ENCODE measurements at places on chromosomes 5 and 9.

GRCh38 chr5:41636605-41637004, 126.2 kb upstream of the PLCXD3 start:
- DNase-seq: no peak

- no peak for DNase-seq
Measured at GRCh38 chr9:131704141-131704983, 35.5 kb downstream of the RAPGEF1 start.

- no peak for DNase-seq
Measured at GRCh38 chr9:81964218-81965171, 21.2 kb downstream of the SPATA31D3 start.

DNA sequence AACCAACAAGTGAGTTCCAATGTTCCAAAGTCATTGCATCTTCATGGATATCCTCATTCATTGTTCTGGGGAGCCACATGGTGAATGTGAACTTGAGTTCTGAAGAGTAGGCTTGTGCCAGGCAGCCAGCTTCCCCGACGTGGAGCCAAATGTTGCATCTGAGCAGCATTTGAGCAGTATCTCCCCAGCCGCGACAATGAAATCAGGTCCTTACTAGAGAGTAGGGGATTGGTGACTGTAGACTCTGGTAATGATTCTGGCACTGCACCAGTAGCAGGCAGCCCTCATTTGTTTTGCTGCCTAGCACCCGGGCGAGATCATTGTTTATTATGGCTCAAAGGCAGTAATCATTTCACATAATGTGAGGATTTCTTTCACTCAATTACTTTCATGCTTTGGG, 451.4 kb upstream of the C9orf72 start:
- DNase-seq: no peak

- peak; percentile 88 for DNase-seq
Measured at GRCh38 chr9:84668196-84669012, 1.1 kb upstream of the NTRK2 start.

DNA sequence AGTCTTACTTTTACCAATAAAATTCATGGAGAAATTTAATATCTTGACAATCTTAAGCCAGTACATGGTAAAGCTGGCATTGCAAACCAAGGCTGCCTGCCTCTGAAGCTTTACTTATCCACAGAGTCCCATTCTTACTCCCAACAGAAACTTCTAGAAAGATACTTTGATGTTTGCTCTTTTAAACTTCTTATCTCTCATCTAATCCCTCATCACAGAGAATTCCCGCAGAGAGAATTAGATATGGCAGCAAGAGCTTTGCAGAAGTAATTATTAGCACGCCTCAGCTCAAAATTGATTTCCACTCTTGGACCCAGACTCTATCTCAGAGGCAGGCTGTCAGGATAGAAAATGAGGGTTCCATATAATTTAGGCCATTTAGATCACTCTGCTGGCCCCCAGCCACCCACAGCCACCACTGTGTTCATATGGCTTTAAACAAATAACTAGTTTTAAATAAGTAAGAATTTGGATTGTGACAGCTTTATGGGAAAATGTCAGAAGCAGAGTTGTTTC, 37.9 kb upstream of the GAS1 start:
- DNase-seq: no peak

DNA sequence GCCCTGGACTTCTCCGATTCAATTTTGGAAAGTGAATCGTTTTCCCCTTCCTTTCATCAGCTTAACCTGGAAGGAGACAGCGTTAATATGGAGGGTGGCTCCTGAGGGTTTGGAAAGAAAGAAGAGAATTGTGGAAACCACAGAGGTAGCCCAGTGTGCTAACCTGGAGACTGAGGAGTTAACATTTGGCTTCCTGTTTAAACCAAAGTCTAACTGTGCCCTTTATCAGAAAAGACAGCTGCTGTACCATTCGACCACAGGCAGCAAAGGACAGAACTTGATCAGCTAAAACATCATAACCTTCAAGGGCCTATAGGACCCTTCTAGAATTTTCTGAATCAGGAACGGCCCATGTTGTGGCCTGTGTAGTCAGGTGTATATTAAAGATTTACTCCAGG, 735 bp downstream of the IDNK start:
- no peak for DNase-seq

- DNase-seq: no peak
Measured at GRCh38 chr5:141877356-141878185, 639 bp downstream of the PCDH1 start.

DNA sequence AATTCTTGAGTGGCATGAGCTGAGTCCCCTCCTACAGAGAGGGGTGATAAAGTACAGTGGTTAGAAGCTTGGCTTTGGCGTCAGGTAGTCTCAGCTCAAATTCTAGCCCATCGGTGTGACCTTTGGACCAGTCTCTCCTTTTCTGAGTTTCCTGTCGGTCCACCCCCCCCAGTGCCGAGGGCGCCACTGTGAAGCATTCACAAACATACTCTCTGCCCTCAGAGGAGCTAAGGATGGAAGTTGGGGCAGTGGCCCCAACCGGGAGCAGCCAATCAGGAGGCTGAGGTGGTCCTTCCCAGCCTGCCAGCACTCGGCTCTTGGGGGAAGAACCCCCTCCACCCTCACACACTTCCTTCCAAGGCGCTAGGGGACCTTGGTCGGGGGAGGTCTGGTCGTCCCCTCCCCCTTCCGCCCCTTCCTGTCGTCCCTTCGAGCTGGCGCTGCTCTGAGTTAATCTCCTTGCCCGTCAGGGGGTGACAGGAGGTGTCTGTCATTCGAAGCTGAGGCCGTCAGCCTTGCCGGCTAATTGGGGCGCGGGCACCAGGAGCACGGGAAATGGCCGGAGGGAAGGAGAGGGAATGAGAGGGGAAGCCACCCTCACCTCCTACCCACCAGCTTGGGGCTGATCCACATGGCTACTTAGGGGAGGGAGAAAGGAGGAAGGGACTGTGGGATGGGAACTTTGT, 53.0 kb downstream of the CXXC5 start:
- no peak for DNase-seq

DNA sequence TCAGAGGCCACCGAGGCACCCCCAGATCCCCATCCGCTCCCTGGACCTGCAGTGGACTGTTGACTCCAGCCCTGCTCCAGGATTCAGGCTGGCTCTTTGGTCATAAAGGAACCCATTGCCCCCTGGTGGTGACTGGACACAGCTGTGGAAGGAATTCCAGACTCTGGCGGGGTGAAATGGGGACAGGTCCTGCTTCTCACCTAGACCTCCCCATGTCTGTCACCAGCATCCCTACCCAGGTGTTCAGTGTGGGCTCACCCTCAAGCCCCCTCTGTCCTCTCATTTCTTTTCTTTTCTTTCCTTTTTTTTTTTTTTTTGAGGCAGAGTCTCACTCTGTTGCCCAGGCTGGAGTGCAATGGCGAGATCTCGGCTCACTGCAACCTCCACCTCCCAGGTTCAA, 25.5 kb upstream of the STXBP1 start:
- DNase-seq: peak; percentile 79

GRCh38 chr5:151222790-151223446, 974 bp downstream of the CCDC69 start:
- no peak for DNase-seq

GRCh38 chr9:113516840-113517577, 53.5 kb downstream of the RGS3 start:
- DNase-seq: no peak

DNA sequence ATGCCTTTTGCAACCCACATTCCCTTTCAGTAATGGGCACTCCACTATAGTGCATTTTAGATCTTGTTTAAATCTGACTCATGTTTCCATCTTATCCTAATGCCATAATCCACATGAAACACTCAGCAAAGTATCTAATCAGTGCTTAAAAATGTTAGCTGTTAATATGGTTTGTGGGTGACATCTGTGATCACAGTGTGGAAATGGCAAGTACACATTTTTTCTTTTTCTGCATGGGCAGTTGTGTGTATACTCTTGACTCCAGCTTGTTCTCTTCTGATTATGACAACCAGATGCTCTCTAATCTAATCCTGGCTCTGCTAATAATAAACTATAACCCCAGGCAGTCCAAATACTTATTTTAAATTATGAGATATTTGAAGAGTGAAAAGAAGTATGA, 103.3 kb downstream of the EDIL3 start:
- no peak for DNase-seq

DNA sequence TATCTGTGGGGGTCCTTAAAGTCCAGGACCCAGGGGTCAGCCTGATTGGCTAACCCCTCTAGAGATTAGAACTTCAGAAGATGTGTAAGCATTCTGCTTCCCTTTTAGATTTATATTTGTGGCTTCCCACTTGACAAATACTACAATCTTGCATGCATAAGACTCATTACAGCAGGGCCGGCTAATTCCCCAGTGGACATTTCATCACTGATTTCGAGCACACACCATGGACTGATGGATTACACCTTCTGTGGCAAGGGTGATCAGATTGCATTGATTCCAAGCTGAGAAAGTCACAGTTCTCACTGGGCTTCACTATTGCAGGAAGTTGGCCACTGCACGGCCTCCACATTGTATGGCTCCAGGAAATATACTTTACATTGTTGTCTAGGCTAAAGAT, 65.8 kb upstream of the DAPK1 start:
- no peak for DNase-seq

DNA sequence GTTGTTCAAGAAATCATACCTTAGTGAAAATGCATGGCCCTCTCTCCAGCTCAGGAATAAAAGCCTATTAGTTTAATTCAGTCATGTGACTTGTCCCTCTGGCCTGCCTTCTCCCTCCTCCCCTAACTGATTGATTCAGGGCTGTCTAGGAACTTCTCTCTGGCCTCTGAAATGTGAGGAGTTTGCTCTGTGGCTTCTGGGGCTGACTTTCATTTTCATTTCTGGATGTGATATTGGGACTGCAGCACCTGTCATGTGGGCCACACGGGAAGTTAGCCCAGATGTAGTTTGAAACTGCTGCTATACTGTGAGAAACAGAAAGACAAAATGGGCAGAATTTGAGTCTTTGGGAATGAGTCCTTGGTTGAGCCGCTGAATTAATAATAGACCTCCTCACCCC, 44.8 kb downstream of the PARP8 start:
- DNase-seq: no peak

- no peak for DNase-seq
Measured at GRCh38 chr9:136328011-136328621, 777 bp downstream of the GPSM1 start.

GRCh38 chr9:89342213-89342612, 23.9 kb downstream of the SECISBP2 start:
- DNase-seq: no peak

DNA sequence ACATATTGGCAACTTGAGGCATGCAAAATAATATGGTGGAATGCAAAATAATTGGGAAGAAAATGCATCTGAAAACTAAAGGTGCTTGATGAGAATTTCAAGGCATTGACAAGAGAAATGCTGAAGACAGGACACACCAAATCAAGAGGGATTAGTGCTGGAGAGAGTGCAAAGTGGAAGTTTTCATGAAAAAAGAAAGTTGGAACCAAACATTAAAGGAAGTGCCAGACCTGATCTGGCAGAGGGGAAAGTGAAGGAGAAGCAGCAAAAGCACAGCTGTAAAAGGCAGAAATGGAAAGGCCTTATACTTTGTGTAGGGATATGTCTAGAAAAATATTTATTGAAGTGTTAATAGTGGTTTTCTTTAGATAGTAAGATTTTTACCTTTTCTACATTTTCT, 35.3 kb upstream of the FYB1 start:
- DNase-seq: no peak

- no peak for DNase-seq
Measured at GRCh38 chr9:129290606-129291005, 112.5 kb upstream of the IER5L start.

- DNase-seq: no peak
Measured at GRCh38 chr5:87769157-87769556, 356.4 kb upstream of the CCNH start.

DNA sequence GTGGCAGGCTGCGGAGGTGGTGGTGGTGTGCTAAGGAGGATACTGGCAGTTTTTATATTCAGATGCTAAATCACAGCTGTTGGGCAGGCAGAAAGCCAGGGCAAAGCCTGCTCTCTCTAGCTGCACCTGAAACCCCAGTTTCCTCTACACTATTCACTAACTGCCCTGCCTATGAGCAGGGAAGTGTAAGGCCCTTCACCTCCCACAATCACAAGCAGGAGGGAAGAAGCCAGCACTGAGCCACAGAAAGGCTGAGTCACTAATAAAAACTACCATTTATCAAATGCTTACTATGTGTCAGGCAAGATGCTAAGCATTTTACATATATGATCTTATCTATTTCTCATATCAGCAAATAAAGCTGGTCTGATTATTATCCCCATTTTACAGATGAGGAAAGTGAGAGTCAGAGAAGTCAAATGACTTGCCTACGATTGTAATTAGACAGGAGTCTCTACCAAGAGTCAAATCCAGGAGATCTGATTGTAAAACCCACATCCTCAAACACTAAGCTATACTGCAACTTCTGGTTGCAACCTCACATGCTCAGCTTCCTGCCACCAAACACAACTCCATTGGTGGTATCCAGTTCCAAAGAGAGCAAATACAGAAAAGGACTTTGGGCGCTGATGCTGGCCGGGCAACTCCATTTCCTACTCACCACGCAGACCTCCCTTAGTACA, 17.7 kb upstream of the IL6ST start:
- no peak for DNase-seq

DNA sequence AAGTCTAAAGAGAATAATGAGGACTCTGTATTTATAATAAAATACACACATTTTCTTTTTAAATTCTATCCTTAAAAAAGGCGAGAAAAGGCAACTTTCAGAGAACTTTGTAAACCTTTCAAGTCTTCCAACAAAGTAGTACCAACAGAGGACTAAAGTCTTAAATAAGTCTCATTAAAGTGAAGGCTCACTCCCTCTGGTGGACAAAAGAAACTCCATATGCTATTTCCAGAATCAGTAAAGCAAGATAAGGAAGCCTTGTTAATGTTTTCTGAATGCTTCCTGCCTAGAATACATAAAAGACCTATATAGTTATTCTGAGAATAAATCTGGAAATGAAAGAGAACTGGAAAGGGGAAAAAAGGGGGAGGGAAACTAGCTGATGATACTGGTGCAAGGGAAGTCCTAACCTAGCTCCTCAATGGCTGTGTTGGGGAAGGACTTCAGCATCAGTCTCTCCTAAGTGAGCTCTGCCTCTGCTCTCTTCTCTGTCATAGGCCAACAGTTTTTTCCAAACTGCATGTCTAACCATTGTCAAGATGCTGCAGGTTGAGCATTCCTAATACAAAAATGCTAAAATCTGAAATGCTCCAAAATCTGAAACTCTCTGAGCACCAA, 7.2 kb downstream of the HMGCS1 start:
- DNase-seq: peak; percentile 79

- DNase-seq: peak; percentile 71
Measured at GRCh38 chr9:135951889-135952663, 9.1 kb downstream of the UBAC1 start.

Data from left kidney (tissue), 8 donors.